Transverse colon (tissue), 4 donors: ENCODE measurements at places on chromosomes 2 and 18. TPM values are rescaled to one million over a fixed set of nuclear protein-coding genes. Genes with fewer than 3 reads are reported as not detected.

The TLX2 gene
- total RNA-seq = not detected

GRCh38 chr18:40534723-40535122, 1420.3 kb upstream of the PIK3C3 start:
- no peaks in the 10 kb centered on the region for H3K27me3 ChIP-seq
- DNase-seq = no peak
- no peak overlapping the region for H3K4me3 ChIP-seq

DNA sequence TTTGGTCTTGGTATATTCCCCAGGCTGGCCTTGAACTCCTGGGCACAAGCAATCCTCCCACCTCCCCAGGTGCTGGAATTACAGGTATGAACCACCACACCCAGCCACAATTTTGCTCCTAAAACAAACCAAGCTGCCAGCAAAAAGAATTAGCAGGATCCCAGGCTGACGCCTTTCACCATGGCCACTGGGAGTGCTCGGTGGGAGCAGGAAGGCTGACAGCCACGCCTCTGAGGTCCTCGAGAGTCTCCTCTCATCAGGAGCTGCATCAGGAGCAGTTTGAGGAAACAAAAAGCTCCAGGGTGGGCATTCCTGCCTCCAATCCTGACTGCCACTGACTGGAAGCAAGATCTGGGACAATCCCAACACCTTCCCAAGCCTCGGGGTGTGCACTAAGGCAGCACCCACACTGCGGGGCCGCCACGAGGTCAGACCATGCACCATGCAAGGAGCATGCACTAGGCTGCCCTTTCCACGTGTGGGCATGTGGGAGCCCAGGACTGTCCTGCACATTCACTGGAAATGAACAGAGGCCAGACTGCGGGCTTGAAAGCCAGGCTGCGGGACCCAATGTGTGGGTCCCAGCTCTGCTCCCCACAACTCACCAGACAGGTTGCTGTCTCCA, 51.4 kb downstream of the TFCP2L1 start:
- no peak overlapping the region for H3K27ac ChIP-seq
- DNase-seq = no peak
- H3K4me3 ChIP-seq = no peak overlapping the region
- no peaks in the 10 kb centered on the region for H3K4me1 ChIP-seq
- peaks cover 21% of the 10 kb centered on the region for H3K36me3 ChIP-seq

GRCh38 chr2:209236377-209236776, 187.5 kb upstream of the MAP2 start:
- H3K36me3 ChIP-seq = no peaks in the 10 kb centered on the region
- H3K4me1 ChIP-seq = no peaks in the 10 kb centered on the region
- DNase-seq = no peak
- no peak overlapping the region for H3K4me3 ChIP-seq
